Esophagus muscularis mucosa (tissue), 4 donors: ENCODE measurements at places on chromosomes 11 and 22. TPM values are rescaled to one million over a fixed set of nuclear protein-coding genes. Genes with fewer than 3 reads are reported as not detected.
A peak's percentile ranks its signal among the peaks of the same experiment; 100 is the strongest.

Gene SLC22A25
- not detected for total RNA-seq

DNA sequence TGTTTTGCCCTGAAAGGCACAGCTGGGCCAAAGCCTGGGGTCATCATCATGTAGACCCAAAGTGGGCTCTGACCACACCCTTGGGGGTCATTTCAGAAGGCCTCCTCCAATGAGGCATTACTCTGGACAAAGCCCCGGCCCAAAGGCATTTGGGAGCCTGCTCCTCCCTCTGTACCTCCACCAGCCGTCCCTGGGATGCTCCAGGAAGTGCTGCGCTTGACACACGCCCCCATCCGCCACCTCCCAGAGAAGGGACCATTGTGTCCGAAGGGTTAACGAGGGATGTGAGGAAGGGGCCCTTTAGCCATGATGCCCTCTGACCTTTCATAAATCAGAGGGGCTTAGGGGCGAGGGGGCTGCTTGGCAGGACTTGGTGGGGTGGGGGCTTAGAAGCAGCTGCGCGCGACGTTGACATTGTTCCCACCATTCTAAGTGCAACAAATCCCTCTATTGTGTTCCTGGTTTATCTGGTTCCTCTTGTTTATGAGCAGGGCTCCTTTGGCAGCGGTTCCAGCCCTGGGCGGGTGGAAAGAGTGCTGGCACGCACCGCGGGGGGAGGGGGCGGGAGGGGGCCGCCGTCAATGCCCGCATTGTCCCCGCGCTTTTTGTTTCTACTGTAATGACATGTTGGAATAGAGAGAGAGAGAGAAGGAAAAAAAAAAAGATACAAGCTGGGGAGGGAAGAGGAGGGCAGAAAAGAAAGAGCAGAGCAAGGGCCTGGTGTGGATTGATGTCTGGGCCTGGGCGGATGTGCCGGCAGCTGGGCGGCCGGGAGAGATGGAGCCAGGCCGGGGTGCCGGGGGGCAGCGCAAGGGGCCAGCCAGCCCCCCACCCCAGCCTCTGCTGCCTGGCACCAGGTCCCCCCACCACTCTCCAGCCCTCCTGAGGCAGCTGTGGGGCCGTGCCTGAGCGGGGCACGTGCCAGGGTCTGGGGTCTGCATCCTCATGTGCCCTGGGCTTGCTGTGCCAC, 32.1 kb upstream of the SOX10 start:
- DNase-seq = no peak

- peak; percentile 57 for DNase-seq
Measured at GRCh38 chr11:9606809-9607510, 33.5 kb downstream of the WEE1 start.

DNA sequence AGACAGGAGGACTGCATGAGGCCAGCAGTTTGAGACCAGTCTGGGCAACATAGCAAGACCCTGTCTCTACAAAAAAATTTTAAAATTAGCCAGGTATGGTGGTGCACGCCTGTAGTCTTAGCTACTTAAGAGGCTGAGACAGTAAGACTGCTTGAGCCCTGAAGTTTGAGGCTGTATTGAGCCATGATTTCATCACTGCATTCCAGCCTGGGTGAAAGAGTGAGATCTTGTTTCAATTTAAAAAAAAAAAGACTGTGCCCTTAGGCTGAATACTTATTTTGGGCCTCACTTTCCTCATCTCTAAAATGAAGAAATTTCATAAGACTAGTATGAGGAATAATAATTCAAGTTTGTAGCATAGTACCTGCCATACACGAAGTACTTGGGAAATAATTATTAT, 6.9 kb downstream of the AQP11 start:
- DNase-seq = no peak

DNA sequence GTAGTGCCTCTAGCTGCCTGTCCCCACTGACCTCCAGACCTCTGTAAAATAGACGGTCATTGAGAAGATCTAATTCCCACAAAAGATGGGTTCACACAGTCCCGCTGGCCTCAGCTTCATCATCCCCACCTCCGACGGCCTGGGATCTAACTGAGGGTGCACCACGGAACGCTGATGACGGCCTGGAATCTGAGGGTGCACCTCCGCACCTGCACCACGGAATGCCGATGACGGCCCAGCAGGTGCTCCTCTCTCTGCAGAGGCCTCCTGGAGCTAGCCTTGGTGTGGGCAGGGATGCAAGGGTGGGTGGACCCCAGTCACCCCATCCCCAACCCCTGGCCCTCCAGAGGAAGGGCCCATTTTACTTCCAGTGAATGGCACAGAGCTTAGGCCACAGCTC, 77.3 kb downstream of the PHF21B start:
- no peak for DNase-seq

DNA sequence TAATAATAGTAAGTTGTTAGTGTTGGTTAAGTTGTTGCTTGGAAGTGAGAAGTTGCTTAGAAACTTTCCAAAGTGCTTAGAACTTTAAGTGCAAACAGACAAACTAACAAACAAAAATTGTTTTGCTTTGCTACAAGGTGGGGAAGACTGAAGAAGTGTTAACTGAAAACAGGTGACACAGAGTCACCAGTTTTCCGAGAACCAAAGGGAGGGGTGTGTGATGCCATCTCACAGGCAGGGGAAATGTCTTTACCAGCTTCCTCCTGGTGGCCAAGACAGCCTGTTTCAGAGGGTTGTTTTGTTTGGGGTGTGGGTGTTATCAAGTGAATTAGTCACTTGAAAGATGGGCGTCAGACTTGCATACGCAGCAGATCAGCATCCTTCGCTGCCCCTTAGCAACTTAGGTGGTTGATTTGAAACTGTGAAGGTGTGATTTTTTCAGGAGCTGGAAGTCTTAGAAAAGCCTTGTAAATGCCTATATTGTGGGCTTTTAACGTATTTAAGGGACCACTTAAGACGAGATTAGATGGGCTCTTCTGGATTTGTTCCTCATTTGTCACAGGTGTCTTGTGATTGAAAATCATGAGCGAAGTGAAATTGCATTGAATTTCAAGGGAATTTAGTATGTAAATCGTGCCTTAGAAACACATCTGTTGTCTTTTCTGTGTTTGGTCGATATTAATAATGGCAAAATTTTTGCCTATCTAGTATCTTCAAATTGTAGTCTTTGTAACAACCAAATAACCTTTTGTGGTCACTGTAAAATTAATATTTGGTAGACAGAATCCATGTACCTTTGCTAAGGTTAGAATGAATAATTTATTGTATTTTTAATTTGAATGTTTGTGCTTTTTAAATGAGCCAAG, 2.7 kb downstream of the NEAT1 start:
- DNase-seq = no peak

DNA sequence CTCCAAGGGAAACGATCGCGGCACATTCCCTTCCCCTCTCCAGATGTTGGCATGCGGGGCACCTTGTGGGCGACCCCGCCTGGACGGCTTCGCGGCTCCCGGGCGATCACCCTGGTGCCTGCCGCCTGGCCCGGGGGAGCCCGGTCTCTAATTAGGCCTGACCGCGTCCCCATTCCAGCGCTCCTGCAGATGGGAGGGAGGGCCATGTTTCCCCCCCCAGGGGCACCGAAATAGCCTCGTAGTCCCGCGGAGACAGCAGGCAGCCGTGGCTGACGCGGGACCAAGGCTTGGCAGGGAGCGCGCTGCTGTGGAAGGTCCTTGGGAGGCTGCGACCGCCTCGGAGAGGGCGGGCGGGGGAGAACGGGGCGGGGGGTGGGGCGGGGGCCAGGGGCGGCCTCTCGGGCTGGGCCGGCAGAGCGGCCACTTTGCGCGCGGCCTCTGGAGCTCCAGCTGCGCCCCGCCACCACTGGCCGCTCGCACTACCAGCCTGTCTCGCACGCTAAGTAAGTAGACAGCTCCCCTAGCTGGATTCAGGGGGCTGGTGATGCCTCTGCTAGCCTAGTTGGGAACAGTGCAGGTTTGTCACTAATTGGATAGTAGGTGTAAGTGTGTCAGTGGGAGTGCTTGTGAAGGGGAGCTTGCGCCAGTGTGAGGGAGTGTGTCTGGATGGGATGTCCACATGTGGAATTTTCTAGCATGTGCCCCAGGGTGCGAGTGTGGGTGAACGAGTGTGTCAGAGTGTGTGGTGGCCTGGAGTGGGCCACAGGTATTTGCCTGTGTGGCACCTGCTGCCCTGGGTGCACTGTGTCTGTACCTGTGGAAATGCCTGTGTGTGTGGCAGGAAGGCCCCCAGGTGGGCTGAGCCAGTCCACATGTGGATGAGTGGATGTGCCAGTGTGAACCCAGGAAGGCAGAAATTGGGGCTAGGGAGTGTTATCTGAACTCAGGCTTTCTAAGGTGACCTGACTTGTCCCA, at the start of gene INSC:
TSS of gene INSC (plus strand) at position 423 of the 975 bp plus-strand sequence. CDS start 34,252 bp downstream, outside the sequence.
- DNase-seq = peak; percentile 72

GRCh38 chr11:82507288-82507687, 226.4 kb downstream of the FAM181B start:
- DNase-seq = no peak

GRCh38 chr11:63709336-63709884, 28.1 kb downstream of the RTN3 start:
- DNase-seq = no peak
